ENCODE measurements at places on chromosomes 13 and 19.
A peak's percentile ranks its signal among the peaks of the same experiment; 100 is the strongest.

DNA sequence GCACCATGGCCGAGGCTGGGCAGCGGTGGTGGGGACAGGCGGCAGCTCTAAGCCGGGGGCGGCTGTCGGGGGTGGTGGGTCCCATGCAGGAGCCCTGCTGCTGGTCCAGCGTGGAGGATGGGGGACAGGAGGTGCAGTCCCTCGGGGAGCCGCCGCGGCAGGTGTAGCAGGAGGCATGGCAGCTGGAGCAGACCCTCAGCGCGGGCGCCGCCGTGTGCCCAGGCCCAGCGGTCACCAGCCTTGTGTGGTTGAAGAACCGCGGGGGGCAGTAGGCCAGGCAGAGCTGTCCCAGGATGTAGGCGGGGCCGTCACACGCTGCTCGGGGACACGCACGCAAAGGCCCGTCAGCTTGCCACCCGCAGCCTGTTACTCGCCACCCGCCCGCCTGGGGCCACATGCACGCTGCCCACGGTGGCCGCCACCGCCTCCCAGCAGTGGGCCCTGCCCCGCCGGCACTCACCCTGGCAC, 2.9 kb upstream of the C19orf25 start:
- DNase-seq = no peak

- DNase-seq = no peak
Measured at GRCh38 chr13:37175996-37176395, 70.5 kb upstream of the CSNK1A1L start.

- no peak for DNase-seq
Measured at GRCh38 chr19:39375929-39376328, 15.0 kb downstream of the PAF1 start.

GRCh38 chr19:6987850-6988249, 33.4 kb downstream of the MBD3L2B start:
- DNase-seq = no peak

GRCh38 chr19:54418030-54418929, 3.0 kb downstream of the TTYH1 start:
- DNase-seq = no peak

- DNase-seq = no peak
Measured at GRCh38 chr19:6540918-6541689, 10.3 kb downstream of the TNFSF9 start.

GRCh38 chr13:78659732-78660494, 958 bp upstream of the OBI1 start:
- peak; percentile 25 for DNase-seq

- no peak for DNase-seq
Measured at GRCh38 chr13:95050800-95051615, 250.2 kb downstream of the ABCC4 start.

GRCh38 chr13:69704311-69704710, 403.3 kb upstream of the ATXN8OS start:
- DNase-seq = no peak

DNA sequence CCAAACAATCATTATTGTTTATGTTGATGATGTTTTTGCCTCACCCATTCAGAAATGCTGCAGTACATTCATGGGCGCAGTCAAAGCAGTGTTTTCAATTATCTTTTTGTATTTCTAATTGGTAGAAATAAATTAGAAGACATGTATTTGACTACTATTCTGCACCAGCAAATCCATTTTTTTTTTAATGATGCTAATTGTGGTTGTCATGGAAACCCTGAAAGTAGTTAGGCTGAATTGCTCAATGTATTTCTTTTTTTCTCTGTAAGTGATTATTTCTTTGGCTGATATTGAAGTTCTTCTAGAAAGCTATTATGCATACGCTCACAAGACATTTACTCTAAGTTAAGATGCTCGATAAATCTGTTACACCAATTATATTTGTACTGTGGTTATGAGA, 101.2 kb downstream of the RFC3 start:
- no peak for DNase-seq

DNA sequence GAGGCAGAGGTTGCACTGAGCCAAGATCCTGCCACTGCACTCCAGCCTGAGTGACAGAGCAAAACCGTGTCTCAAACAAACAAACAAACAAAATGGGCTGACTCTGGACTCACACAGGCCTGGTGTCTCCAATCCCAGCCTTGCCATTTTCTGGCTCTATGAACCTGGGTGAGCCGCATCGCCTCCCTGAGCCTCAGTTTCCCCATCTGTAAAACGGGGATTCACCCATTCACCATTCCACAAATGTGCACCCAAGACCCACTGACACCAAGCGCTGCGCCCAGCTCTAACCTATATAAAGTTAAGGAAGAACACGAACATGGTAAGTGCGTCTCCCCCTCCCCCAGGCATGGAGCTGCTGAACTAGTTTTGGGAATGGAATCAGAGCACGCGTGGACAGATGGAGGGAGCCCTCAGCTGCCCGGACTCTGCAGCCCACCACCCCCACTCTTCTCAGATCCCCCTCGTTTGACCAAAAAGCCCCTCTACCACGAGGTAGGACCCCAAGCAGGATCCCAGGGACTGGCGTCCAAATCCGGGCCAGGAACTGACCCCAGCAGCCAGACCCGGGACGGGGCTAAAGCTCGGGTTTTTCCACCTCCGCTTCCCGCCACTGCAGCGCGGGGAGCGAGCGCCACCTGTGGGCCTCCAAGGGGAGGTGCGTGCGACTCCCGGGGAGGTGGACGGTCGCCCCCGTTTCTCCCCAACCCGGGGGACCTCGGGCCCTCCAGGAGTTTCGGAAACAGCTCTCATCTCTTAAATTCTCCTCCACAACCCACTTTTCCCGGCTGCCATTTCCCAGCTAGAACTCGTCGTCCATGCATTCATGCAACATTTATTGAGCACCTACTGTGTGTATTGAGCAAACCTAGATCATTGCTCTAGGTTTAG, 33.0 kb upstream of the ADGRE5 start:
- peak; percentile 76 for DNase-seq

DNA sequence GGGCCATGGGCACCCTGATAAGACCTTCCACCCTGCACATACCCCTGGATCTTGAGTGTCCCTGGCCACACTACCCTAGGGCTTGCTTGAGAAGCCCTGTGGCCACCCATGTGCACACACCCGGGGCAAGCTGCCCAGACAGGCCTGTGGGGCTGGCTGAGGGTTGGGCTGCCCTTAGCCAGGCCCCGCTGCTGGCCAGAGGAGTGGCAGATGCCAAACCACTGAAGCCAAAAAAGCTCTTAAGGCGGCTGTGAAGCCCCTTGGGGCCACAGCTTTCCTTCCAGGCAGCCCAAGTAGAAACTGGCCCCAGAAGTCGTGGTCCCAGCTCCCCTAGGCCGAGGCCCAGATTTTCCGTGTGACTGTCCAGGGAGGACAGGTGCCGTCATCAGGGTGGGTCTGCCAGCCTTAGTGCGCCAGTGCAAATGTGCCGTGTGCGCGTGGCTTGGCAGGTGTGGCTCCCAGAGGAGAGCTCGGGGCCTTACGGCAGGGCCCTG, 14.8 kb downstream of the CEBPG start:
- DNase-seq = no peak

GRCh38 chr13:26601669-26602068, 44.2 kb downstream of the WASF3 start:
- no peak for DNase-seq

GRCh38 chr13:105878119-105878700, 657.3 kb downstream of the EFNB2 start:
- no peak for DNase-seq

DNA sequence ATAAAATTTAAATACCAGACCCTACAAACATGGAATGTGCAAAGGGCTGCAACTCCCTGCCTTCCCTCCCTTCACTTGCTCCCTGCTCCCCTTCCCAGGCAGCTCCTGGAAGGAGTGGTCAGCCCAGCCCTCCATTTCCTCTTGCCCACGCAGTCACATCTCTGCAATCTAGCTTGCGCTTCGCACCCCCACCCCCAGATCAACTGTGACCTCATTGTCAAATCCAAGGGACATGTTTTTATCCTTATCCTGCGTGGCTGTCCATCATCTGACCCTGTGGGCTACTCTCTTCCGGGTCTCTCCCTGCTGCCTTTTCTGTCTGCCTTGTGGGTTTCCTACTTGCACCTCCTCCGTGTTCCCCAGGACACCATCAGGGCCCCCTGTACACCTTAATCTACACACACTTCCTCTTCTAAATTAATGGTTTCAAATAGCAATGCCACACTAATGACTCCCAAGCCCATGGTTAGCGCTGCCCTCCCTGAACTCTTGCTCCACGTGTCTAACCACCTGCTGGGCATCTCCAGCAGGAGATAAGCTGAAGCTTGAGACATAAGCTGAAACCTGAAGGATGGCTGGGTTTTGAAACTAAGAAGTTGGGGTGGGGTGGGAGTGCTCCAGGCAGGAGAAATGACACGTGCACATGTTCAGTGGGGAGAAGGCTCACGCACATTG, 118.3 kb downstream of the USP12 start:
- DNase-seq = no peak

DNA sequence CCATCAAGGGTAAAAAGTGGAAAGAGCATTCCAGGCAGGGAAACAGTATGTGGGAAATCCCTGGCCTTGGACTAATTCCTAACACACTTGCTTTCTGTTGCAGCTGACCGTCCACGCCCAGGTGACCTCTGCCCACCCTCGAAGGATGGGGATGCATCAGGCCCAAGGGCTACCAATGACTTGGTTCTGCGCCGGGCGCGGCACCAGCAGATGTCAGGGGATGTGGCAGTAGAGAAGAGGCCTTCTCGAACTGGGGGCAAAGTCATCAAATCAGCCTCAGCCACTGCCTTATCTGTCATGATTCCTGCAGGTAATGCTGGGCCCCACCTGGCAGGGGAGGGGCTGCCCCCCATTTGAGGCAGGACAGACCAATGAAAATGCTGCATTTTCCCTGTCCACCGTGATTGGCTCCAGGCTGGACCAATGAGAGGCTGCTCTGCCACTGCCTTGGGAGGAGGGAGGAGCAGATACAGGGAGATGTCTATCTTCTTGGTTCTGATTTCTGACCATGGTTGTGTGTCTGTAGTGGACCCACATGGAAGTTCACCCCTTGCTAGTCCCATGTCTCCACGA, 12.6 kb downstream of the DNASE2 start:
- no peak for DNase-seq

GRCh38 chr19:29029268-29029958, 183.5 kb downstream of the UQCRFS1 start:
- DNase-seq = no peak

DNA sequence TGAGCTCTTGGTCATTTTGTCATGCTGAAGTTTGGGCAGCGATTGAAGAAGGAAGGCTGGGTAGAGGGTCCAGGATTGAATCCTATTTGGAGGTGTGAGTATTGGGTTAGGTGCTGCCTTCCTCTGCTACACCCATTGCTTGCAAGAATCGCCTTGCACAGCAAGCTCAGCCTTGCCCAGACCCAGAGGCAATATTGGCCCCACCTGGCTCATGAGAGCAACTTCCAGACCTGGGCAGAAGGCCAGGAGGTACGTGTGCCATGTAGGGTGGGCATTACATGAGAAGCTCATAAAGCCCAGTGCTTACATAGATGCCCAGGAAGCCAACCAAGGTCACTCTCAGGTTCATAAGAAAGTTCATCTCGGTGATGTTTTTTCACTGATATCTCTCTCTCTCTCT, 718.0 kb downstream of the EFNB2 start:
- DNase-seq = no peak

DNA sequence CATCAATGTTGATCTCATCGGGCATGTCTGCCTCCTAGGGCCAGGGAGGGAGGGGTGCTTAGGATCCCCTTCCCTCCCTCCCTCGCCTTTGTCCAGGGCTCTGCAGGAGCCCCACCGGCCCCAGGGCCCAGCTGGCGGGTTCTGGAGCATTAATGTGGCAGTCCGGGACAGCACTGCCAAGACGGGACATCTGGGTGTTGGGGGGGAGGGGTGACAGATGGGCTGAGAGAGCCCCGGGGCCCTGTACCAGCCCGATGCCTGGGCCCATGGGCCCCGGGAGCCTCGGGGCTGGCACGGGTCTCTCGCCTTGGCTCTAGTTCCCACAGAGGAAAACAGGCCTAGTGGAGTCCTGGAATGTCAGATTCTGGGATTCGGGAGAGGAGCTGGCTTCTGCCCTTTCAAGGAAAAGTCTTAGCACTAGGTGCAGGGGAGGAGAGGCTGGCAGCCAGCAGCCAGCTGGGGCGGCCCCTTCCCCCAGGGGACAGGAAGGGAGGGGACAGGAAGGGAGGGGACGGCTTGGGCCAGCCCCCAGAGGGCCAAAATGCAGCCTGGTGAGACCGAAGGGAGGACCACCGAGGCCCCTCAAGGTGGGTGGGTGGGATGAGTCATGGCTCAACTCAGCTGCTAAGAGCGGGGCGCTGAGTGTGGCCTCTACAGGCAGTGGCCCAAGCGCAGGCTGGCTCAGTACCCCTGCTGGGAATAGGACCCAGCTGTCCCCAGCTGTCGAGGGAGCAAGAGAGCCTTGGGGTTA, 3.1 kb downstream of the PPP1R14A start:
- no peak for DNase-seq

DNA sequence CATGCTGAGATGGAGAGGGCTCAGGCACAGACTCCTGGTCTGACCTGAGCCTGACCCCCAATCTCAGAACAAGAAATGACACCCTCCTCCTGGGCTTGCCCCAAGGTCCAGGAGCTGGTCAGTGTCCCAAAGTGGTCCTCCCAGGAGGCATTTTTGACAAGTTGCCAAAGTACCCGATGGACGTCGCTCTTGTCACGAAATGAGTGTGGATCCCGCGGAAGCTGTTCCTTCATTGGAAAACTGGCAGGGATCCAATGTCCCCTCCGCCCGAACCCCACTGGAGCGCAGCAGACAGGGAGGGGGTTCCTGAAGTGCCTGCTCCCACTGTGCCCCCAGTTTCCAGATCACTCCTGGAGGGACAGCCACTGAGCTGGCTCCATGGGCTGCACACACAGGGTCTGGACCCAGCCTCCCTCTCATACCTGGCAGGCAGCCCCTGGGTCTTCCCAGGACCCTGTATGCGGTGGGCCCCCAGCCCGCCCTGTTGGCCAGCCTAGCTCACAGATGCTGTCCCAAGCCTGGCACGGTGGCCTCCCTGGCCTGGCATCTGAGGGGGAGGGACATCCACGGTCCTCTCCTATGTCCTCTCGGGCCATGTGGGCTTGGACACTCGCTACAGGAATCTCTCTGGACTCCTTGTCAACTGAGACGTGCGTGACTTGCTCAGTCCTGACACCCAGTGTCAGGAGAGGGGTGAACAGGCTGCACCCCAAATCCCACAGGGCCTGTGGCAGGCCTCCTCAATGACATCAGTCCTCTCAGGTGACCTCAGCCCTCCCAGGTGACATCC, 12.8 kb upstream of the ZNF14 start:
- DNase-seq = no peak

GRCh38 chr13:22967669-22968068, 213.1 kb upstream of the SGCG start:
- no peak for DNase-seq

GRCh38 chr13:42113478-42113877, 65.0 kb downstream of the DGKH start:
- no peak for DNase-seq
